ENCODE measurements at places on chromosomes 1 and 21. TPM values are rescaled to one million over a fixed set of nuclear protein-coding genes. Genes with fewer than 3 reads are reported as not detected.

DNA sequence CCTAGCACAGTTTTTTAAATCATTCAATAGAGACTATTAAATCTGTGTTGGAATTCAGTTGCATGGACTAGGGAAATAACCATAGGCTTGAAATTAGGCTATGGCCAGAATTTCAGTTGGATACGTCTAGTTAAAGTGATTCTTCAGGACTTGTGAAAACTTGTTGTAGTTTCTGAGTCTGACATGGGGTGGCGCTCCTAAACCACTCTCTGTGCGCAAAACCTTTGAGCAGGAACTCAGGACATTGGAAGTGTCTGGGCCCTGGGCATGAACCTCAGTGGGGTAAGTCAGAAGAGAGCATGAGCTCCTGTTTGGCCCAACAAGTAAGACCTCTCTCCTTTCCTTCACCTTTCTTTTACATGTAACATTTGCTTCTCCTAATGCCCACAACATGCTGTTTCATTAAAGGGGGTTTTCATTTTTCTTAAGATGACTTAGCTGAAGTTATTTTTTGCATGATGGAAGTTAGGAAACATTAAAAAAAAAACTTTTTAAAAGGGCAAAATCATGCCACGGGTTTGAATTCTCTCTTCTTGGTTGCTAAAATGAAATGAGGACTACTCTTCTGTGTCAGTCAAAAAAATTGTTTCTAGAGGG is 17.1 kb upstream of the CCDC190 start:
- peak; percentile 68 for DNase-seq

GRCh38 chr1:183443011-183443410 is 24.8 kb upstream of the NMNAT2 start:
- no peak for DNase-seq

DNA sequence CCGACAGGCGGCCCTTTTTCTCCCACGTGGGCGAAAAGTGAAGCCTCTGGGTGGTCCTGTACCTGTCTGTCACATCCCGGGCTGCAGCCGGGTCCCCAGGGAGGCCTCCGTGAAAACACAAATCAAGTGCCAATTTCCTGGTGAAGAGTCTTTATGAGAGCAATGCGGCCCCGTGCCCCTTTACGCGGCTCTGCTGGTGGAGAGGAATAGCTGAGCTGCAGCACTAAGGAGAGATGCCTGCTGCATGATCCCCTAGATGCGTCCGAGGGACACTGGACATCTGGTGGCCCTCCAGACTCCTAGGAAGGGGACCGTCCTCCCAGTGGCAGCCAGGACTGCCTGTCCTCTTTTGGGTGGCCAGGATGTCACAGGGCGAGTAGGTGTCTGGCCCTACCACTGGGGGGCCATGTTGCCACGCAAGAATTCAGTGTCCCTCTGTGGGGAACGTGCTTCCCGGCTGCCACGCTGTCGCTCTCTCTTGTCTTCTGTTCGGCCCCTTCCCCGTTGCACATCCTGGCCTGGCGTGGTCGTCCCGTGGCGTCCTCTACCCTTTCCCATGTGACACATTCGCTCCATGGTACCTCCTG is 38.7 kb downstream of the COL18A1 start:
- no peak for DNase-seq

DNA sequence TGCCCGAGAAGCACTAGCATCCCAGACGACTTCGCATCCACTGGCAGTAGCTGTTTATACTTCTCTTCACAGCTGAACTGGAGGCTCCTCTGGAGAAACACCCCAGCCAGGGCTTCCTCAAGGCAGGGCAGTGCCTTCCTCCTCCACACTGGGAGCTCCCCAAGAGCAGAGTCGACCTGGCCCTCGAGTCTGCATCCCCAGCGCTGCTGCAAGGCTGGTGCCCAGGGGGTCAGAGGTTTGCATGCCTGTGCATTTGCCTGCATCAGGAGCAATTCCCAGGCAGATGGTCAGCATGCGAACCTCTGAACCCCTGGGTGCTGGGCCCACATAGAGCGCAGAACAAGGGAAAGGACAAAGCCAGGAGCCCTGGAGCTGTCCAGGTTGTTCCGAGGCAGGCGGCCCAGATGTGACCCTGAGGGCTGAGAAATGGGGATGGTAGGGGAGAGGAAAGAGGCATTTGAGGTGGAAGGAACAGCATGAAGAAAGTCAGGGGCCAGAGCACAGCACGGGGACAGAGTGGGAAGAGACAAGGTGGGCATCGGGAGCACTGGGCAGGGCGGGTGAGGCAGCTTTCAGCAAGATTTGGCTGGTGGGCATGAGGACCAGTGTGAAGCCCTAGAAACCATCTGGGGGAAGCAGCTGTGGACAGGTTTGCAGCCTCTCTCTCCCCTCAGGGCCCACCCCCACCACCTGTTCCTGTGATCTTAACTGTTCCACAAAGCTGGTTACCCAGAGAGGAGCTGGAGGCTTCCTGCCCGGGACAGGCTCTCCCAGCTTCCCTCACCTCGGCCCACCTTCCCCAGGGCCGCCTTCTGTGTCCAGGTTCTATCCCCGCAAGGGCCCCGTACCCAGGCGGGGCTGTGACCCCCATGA is 6.4 kb upstream of the S100A8 start:
- no peak for DNase-seq

GRCh38 chr1:85142753-85143152 is 58.1 kb downstream of the SYDE2 start:
- DNase-seq: no peak

GRCh38 chr1:89884718-89885596 is 64.1 kb downstream of the LRRC8D start:
- DNase-seq: no peak

DNA sequence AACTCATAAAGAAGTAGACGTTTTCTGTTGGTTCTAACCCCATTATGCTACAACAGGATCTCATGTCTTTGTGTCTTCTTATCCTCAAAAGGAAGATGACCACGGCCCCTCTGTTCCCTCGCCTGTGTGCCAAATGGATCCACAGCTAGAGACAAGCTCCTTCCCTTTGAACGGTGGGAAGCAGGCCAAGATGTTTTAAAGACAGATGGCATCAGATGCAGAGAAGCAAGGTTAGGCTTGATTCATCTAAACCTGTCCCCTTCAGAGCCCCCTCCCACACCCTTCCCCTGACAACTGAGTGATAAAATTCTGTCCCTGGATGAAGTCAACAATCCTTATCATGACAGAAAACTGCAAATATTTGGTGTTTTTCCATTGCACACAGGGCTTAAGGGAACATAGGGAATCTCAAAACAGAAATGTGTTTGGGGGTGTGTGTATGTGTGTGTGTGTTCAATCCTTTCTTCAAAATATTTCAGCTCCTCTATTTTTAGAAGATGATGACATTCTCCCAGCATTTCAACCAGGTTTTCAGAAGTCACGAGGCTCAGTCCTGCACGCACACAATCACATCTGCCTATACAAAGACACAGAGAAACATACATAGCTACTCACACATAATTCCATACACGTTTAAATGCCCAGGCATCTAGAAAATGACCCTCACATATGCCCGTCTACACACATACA is 27.8 kb upstream of the FMOD start:
- DNase-seq: no peak

DNA sequence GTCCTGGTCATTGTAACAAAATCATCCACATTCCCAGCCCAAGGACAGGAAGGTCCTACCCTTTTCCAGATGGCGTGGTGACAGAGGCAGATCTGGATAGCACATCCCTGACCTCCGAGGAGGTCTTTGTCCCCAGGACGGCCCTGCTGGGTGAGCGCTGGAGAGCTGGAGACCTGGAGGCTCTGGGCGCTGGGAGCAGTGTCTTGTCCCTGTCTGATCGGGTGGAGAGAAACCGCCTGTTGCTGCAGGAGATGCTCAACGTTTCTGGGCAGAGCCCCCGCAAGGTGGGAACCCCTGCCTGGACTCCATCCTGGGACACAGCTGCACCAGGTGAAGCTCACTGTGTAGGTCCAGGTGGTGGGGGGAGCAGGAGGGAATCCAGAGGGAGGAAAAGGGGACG is 4.1 kb downstream of the KIAA1614 start:
- no peak for DNase-seq

DNA sequence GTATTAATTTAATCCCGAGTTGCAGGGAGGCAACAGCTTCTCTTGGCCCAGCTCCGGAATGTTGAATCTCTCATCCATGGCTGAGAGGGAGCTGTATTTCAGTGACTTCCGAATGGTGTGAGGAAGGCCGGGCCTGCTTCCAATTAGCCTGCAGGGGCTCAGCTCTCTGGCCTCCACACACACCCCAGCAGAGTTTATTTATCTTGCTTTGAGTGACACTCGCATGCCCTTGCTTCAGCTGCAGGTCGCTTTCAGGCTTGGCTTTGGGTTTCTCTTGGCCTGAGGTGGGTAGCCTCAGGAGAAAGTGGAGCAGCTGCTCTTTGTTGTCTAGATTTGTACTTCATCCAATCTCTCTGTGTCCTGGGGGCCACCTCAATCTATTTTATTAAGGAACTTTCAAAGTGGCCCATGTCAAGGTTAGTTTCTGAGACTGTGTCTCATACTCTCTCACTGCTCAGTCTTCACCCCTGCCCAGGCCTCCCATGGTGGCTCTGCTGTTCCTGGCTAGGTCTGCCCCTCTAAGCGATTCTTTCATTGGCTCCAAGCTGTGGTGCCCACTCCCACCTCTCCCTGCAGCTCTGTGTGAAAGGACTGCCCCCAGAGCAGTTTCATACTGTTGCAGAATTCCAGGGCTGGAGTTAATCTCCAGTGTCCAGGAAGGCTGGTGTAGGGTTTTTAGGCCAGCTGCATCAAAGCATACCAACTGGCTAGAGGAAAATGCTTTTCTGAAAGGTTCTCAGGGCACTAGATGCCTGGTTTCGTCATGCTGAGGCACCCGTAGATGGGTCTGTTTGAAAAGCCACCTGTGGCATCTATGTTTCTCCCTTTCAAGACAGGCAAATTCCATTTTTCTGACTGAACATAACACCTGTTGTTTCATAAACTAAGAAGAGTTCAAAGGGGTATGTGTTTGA is 153.5 kb downstream of the PLXNA2 start:
- DNase-seq: no peak

- no peak for DNase-seq
These were observed 261.2 kb downstream of the GRIK1 start for GRCh38 chr21:29678626-29679025.

DNA sequence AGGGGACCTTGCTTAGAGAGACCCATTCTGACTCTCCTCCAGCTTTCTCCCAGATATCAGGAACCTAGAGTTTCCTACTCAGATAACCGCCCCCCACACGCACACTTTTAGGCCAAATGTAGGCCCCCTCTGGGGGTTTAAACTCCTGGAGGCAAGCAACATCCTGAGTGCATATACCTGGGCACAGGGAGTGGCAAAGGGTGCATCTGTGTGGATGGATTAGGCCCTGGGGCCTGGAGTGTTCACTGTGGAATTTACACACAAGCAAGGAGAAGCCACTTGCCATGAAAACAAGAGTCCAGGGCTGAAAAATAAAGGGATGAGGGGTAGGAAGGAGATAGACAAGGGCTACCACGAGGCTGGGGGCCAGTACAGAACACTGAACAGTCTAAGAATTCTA is 343.1 kb downstream of the NTNG1 start:
- DNase-seq: no peak

- no peak for DNase-seq
These were observed 20.2 kb upstream of the SLC19A1 start for GRCh38 chr21:45562402-45562801.

DNA sequence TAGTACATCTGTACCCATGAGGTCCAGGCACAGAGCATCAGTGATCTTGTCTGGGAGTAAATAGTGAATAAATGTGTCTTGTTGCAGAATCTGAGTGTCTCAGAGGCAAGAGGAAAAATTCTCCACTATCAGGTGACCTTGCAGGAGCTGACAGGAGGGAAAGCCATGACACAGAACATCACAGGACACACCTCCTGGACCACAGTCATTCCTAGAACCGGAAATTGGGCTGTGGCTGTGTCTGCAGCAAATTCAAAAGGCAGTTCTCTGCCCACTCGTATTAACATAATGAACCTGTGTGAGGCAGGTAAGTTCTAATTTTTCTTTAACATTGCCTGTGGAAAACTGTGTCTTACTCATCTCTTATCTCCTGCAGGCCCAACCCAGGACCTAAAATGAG is 43.1 kb downstream of the IL12RB2 start:
- DNase-seq: no peak

DNA sequence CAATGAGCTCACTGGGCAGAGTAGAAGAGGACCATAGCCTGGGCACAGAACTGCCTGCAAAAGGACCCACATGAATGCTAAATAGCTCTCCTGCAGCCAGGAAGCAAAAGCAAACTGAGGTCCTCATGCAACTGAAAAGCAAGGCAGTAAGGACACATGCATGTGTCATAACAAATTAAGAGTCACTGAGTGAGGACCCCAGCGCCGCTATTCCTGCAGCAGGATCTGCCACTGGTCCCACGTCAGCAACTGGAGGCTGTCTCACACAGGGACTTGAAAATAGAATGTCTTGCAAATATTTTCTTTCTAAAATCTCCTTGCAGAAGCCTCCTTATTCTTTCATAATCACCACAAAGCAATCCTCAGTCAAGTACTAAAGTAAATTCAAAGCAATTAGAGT is 559.6 kb upstream of the DAB1 start:
- no peak for DNase-seq

DNA sequence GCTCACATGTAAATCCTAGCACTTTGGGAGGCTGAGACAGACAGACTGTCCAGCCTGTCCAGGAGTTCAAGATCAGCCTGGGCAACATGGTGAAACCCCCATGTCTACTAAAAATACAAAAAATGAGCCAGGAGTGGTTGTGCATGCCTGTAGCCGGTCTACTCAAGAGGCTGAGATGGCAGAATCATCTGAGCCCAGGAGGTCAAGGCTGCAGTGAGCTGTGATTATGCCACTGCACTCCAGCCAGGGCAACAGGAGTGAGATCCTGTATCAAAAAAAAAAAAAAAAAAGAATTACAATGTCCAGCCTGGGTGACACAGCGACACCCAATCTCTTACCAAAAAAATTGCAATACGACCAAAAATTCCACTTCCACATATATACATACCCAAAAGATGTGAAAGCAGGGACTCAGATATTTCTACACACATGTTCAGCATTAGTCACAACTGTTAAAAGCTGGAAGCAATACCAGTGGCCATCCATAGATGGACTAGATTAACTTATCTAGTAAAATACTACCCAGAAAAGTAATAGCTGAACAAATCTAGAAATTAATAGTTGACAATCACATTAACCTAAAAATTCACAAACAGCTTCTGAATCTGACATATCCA is 49.2 kb downstream of the ASH1L start:
- no peak for DNase-seq

The CNR2 gene
- 0.05 TPM for total RNA-seq

The HES3 gene
- not detected for total RNA-seq

The BLACAT1 gene
- 3.9 TPM for total RNA-seq

The ALX3 gene
- not detected for total RNA-seq

The VHLL gene
- not detected for total RNA-seq

The SELE gene
- total RNA-seq: not detected

The TSPEAR gene
- not detected for total RNA-seq

The IFNGR2 gene
- total RNA-seq: 44.6 TPM
